HCT116 (cell line): ENCODE measurements at places on chromosomes 6 and 20.

DNA sequence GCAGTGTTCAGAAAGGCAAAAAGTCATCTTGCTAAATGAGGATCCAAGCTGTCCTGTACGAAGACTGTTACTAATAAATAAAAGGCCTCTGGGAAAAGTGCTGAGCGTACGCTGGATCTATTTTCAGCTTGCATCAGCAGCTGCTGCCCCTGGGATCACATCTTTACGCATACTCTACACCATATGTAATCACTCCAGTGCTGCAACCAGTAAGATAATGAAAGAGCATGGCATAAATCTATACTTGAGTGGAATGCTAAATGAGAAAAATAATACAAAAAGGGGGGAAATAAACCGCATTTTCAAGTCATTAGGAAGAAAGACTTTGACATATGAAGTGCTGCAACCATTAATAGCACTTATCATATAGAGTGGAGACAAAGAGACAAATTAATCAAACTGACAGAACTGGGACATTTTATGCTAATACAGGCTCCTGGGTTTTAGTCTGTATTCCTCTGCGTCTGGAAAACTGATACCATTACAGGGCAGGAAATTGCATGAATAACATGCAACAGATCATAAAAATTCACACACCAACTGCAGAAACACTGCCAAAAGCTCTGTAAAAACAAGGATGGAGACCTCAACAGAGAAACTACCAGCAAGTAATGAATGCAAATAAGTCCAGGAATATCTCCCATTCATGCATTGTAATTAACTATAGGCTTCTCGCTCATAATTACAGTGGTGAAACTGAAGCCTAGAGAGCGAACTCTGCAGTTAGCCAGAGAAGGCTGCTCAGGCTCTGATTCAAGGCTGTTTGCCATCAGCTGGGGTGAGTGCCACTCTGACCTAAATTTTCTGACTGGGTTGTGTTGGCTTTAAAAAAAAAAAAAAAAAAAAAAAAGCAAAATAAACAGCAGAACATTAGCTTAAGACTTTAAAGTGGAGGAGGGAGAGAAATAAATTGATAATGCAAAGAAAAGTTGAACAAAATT lies 83.8 kb downstream of the GJA10 start:
- no peak for DNase-seq

DNA sequence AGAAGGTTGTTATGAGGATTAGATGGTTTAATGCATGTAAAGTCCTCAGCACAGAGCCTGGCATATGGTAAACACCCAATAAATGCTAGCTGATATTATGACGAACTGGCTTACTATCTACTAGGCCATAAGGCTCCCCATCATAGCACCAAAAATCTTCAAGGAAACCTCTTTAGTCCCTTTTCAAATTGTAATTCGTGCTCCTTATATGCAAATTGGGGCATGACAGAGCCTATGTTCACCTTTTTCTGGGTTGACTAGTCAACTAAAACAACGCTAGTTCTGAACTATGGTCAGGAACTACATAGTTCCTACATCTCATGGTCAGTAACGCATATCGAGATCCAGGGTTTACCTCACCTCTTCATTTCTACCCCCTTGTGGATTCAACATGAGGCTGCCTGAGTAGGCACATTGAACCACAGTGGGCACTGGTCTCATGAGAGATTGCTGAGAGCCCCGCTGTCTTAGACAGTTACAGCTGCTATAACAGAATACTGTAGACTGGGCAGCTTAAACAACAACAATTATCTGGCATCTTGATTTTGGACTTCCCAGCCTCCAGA lies 97.2 kb upstream of the TNFAIP3 start:
- no peak for DNase-seq

DNA sequence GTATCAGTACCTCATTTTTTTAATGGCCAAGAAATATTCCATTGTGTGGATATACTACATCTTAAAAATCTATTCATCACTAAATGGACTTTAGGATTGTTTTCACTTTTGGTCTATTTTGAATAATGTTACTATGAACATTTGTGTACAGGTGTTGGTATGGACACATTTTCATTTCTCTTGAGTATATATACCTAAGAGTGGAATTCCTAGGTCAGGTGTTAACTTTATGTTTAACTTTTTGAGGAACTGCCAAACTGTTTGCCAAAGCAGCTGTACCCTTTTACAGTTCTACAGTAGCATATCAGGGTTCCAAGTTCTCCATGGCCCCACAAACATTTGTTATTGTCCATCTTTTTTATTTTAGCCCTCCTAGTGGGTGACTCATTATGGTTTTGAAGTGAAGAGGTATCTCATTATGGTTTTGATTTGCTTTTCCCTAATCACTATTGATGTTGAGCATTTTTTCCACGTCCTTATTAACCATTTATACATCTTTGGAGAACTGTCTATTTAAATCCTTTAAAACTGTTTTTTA lies 28.2 kb downstream of the DSTN start:
- DNase-seq = no peak

GRCh38 chr20:54276577-54277169 lies 68.8 kb downstream of the PFDN4 start:
- DNase-seq = no peak

DNA sequence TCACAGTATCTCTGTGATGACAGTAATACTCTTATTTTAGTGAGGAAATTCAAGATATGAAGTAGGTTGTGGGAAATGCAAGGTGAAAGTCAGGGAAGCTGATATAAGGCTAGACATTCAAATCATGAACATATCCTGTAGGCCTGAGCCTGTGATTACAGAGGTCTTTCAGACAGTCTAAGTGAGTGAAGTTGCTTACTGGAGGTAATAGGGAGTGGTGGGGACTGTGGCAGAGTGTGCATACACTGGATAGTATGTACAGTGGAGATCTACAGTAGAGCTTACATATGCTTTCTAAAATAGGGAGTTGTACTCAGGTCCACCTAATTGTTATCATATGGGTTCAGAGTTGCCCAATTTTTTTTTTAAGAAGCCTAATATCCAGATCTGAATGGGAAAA lies 3.1 kb downstream of the DHX35 start:
- no peak for DNase-seq

DNA sequence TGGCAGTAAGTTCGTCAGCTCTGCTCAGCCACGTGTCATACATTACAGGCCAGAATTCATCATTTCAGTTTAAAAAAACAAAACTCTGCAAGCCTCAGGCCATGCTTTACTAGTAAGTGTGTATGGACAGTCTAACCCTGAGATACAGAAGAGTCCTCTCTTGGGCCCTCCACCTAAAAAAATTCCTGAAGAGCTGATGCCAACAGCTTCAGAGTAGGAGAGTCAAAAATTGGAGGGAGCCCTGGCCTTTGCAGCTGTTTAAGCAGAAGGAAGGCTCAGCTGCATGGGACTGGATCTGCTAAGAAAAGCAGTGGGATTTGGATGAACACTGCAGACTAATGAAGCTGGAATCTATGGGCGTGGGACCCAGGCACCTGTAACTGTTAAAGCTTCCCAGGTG lies 47.2 kb upstream of the FAM8A1 start:
- DNase-seq = no peak

- no peak for DNase-seq
These were observed 26.3 kb downstream of the FAM110A start for GRCh38 chr20:859751-860231.

- no peak for DNase-seq
These were observed 7.5 kb downstream of the FAXC start for GRCh38 chr6:99341862-99342455.

DNA sequence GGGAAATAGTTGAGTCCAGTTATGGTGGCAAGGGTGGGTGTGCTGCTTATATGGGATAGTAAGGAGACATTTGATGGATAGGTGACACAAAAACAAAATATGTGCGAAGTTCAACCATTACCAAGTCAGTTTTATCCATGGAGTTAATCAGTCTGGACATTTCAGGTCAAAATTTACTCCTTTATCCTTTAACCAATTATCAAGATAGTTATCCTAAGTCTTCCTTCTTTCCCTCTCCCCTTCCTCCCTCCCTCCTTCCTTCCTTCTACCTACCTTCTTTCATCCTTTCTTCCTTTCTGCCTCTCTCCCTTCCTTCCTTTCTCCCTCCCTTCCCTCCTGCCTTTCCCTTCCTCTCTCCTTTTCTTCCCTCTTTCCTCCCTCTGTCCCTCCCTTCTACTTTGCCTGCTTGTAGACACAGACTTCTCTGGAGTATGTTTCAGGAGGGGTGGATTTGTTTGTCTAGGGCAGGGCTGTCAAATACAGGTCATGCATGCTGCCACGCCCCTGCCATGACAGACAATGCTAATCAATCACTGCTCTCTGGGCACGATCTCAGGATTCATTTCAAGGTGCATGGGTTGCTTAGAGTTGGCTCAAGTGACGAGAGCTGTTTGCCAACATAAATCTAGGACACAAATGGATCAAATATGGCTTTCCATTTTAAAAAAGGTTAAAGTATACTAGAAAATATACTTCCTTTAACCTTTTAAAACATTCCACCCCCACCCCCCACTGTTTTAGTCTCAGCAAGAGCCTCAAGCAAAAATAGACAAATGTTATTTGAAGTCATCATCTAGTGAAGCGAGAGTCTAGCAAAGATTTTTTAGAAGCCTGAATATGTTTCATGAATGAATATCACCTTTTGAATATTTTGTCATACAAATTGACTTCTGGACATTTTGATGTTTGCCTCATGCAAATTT lies 281.6 kb upstream of the CITED2 start:
- DNase-seq = peak; percentile 23

- DNase-seq = peak; percentile 29
These were observed 116.5 kb downstream of the TCP11 start for GRCh38 chr6:35024551-35025054.

GRCh38 chr6:114085211-114085610 lies 114.3 kb upstream of the HDAC2 start:
- no peak for DNase-seq

DNA sequence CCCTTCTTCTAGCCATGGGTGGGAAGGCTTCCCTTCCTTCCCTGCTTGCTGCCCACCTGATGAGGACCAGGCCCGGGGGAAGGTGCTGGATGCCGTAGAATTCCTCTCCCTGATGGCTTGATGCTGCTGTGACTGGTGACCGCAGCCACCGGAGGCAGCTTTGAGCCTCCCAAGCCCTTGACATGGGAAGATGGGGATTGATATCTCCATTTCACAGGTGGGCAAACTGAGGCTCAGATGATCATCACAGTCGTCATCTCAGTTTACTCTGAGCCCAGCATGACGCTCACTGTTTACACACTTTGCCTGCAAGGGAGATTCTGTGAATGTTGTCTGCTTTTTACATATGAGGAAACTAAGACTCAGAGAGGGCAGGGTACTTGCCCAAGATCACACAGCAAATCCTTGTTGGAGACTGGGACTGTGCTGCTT lies 43.9 kb downstream of the SRC start:
- no peak for DNase-seq

- peak; percentile 88 for DNase-seq
These were observed 11.5 kb upstream of the DSTN start for GRCh38 chr20:17558154-17558940.

- DNase-seq = no peak
These were observed 170.8 kb downstream of the BCAS1 start for GRCh38 chr20:53899351-53900167.

DNA sequence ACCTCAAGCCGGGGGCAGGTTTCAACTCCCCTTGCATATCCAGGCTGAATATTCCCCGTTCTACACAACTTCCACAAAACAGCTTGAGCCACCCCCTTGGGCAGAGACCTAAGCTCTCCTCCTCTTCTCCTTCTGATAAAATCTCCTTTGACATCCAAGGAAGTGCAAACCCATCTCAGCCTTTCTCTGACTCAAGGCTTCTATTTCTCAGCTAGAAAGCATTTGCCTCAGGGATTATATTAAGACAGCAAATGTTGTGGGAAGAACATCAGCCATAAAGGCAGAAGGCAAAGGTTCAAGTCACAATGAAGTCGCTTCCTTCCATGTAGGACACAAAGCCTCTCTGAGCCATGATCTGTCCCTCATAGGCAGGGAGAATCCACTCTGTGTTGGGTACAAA lies 386.6 kb upstream of the ARID1B start:
- no peak for DNase-seq

DNA sequence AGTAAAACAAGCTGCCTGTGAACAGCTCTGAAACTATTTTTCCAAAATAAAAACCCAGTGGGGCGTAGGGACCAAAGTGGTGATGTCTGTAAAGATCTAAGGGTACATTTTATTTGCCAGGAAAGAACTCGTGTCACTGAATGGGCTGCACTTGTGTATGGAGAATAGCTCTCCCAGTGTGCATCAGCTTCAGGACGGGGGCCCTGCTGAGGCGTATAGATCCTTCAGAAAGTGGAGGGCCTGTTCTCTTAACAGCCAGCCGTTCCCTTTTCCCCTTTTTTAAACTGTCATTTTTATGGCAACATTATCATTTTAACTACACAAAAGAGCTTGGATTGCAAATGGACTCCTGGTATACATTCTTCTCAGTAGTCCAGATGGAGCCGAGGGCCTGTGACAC lies 137.3 kb downstream of the TMEM242 start:
- DNase-seq = no peak

- no peak for DNase-seq
These were observed 23.3 kb downstream of the EDN3 start for GRCh38 chr20:59323731-59324130.

GRCh38 chr20:10094566-10095173 lies 59.9 kb downstream of the ANKEF1 start:
- no peak for DNase-seq

DNA sequence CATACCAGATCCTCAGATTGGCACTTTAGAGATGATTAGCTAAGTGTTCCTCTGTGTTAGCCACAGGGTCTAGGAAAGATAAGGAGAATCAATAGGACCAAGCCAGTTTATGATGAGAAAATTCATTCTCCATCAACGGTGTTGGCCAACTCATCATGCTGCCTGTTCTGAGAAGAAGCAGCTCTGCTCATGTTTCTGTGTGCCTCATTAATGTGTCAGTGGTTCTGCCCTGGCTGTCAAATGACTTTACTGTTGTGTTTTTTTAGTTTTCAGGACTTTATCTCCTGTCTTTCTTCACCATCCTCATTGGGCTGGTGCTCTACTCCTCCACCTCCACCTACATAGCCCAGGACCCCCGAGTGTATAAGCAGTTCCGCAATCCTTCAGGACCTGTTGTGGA lies 234.3 kb upstream of the PLN start:
- no peak for DNase-seq

DNA sequence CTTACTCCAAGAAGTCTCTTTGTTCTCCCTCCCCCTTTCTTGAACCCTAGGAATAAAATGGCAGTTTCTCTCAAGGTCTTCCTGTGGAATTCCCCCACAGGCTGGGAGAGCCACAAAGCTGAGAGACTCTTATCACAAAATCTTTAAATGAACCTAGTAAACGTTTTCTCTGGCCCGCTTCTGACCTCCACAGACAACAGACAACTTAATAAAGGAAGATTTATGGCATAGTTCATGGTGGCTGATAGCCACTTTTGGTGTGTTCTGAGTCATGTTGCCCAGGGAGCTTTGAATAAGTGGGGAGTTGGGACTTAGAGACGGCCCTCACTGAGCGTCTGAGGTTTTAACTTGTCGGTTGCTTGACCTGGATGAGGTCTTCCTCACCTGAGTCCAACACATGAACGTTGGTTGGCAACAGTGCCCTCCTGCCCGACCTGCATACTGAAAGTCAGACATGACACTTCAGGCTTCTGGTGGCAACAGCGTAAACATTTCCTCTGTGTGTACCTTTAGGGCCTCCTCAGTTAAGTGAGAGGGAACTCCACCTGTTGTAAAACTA lies 124.1 kb downstream of the FOXO3 start:
- DNase-seq = no peak

GRCh38 chr20:61487346-61487996 lies 235.4 kb downstream of the CDH4 start:
- DNase-seq = no peak

GRCh38 chr6:52990342-52990741 lies 4.7 kb downstream of the GSTA4 start:
- no peak for DNase-seq

- DNase-seq = no peak
These were observed 29.8 kb upstream of the SIRT5 start for GRCh38 chr6:13544454-13545186.

GRCh38 chr6:113050010-113050858 lies 703.1 kb downstream of the RFPL4B start:
- no peak for DNase-seq
